ENCODE measurements at places on chromosomes 1 and 21.

DNA sequence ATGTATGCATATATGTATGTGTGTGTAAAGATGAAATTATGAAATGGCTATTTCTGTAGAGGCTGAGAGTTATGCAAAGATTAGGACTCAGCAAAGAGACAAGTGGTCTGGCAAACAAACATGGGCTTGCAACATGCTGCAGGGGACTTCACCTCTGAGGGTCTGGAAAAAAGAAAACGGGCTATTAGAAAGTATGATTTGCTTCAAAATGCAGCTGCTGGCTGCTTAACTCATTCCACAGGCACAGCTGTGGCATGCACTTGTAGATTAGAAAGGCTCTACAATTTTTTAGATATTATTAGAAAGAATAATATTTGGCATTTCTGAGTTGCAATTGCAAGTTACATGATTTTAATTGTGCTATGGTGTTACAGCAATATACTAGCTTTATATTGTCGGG lies 90.4 kb downstream of the ADAMTS1 start:
- DNase-seq, result no peak

DNA sequence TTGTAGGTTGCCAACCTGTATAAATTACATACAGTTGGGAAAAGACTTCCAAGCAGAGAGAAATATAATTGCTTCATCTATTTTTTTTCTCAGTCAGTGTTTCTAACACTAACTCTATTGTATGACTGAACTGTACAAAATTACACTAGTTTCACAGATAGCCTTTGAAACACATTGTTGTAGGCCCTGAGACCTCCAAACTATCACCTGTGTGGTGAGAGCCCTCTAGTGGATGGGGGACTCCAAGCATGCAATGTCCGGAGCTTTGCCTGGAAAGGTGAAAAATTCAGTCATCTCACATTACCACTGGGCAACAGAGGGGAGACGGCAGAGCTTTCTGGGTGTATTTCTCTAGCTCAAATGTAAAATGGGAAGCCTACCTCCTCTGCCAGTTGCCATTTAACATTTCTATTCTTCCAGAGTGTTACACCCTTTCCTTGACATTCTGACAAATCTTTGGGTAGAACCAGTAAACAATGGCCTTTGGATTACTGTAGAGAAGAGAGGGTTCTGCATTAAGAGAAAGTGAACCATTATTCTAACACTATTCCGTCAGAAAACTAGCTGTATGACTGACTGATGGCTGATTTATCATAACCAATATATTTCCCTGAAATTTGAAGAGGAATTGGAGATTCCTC lies 212.2 kb downstream of the LYPLAL1 start:
- peak; percentile 5 for DNase-seq

- no peak for DNase-seq
Observed at GRCh38 chr1:94611681-94612475, 70.3 kb upstream of the F3 start.

GRCh38 chr21:32520875-32521735 lies 64.2 kb downstream of the TCP10L start:
- DNase-seq, result peak; percentile 16

GRCh38 chr1:203511513-203511912 lies 17.6 kb downstream of the OPTC start:
- no peak for DNase-seq

GRCh38 chr1:201016943-201017827 lies 6.3 kb downstream of the KIF21B start:
- no peak for DNase-seq

DNA sequence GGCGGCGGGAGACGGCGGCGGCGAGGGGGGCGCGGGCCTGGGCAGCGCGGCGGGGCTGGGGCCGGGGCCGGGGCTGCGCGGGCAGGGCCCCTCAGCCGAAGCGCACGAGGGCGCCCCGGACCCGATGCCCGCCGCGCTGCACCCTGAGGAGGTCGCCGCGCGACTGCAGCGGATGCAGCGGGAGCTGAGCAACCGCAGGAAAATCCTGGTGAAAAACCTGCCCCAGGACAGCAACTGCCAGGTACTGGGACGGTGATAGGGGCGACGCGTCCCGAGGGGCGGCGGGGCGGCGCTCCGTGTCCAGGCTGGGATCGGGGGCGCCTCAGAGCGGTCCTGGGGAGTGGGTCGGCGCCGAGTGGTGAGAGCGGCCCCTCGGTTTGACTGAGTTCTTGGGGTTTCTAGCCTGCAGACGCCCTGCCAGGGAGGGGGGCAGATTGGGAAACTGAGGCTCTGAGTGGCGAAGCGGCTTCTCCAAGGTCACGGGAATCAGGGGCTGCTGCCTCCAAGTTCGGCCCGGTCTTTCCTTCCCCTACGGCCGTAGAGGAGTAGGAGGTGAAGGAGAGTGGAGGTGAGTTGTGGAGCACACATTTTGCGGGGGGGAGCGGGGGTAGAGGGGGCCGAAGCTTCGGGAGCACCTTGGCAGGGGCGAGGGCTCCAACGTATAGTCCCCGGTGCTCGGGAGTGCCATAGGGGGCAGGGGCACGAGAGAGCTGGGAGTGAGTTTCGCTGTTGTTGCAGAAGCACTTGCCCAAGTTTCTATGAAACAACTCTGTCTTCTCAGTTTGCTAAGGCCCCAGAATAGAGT lies 508 bp downstream of the RAVER2 start:
- peak; percentile 25 for DNase-seq

GRCh38 chr1:59044535-59045121 lies 252.3 kb upstream of the FGGY start:
- no peak for DNase-seq

DNA sequence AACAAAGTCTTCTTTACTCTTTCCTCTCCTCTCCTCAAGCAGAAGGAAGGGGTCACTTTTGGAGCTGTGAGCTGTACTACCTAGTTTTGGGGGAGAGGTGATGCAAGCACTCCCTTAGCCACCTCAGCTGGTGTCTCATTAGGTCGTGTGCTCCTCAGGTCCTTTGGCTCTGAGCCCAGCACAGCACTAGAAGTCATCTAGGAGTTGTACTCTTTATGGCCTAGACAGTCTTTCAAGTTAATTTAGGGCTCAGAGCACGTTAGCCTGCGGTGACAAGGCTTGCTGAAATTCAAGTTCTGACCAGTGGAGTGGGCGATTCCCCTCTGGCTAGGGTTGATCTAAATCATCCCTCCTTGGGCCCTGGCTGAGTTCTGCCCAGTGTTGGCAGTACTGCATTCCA lies 48.0 kb upstream of the WDR26 start:
- no peak for DNase-seq

DNA sequence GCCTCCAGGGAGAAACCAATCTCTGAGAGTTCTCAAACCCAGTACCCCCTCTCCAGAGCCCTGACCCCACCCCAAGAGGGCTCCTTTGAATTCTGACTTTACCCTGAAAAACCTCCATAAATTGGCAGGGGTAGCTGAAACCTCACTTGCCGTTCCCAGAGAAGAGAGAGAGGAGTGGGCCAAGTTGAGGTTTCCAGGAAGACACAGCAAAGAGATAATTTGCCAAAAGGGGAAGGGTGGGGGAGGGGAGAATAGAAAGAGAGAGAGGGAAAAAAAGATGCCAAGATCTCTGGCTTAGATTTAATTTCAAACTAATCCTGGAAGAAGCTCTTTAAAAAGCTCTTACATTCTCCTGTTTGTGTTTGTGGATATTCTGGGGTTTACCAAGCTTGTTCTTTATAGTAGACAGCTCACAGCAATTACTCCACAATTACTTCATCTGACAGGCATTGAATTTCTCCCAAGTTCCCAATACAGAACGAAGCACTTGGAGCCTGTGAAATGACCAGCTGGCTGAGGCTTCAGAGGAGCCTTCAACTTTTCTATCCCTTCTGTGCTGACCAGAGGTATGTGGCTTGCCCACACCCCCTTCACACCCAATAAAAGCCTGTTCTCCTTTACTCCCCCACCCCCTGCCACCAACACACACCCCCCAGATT lies 1.1 kb upstream of the GRHL3 start:
- DNase-seq, result no peak

GRCh38 chr1:45585496-45586075 lies 1.7 kb downstream of the NASP start:
- DNase-seq, result no peak

DNA sequence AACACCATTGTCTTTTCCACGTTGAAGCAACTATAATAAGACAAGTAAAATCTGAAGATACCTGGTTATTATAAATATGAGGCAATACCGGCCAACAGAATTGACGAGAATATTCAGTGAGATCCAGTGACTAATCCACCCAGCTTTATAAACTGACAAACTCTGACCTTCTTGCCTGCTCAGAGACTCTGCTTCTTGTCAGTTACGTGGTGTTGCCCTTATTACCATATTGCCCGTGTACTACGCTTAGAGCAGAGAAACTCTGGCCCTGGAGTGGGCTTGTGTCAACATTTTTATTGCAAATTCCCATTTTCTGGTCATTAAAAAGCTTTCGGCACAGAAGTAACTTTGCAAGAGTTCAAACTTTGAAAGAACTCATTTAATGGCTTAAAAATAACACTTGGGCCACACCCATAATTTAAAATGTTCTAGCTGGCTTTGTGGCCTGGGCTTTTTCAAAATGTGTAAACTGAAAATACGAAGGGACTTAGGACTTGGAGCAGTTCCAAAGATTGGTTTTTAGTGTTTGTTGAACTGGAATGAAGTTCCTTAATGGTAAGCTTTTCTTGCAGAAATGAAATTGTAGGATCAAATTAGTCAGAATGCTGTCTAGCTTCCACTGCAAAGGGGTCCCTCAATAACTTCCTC lies 266.2 kb downstream of the LMO4 start:
- DNase-seq, result no peak

DNA sequence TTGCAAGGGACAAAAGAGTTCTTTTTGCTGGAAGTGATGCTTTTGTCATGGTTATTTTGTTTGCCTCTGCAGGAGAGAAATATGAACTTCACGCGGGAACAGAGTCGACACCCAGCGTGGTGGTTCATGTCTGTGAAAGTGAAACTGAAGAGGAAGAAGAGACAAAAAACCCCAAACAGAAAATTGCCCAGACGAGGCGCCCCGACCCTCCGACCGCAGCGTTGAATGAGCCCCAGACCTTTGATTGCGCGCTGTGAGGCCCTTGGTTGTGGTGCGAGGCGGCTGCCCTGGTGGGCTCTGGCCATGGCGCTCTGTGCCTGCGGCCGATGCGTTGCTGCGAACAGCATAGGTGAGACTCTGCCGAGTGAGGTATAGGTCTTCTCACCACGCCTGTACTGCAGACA lies 20.9 kb upstream of the NCMAP start:
- no peak for DNase-seq

- DNase-seq, result peak; percentile 89
Observed at GRCh38 chr1:54464477-54465146, 58.4 kb upstream of the SSBP3 start.

- DNase-seq, result no peak
Observed at GRCh38 chr1:10888791-10889649, 92.6 kb upstream of the CASZ1 start.

DNA sequence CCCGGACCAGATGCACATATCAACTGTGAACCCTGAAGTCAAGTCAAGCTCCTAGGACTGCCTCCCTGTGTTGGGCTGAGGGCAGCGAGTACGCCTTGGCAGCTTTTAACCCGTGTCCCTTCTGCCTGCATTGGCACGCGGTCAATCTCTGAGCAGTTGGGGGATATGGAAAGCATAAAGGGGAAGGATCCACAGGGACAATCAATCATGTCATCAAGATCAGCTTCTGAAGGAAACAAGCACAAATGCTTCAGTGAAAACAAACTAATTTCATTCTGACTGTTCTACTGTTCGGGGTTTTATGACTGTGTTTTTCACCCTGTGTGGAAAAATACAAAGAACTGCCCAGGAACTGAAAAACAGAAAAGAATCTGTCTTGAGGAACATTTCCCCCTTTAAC lies 106.2 kb downstream of the RUNX1 start:
- no peak for DNase-seq

DNA sequence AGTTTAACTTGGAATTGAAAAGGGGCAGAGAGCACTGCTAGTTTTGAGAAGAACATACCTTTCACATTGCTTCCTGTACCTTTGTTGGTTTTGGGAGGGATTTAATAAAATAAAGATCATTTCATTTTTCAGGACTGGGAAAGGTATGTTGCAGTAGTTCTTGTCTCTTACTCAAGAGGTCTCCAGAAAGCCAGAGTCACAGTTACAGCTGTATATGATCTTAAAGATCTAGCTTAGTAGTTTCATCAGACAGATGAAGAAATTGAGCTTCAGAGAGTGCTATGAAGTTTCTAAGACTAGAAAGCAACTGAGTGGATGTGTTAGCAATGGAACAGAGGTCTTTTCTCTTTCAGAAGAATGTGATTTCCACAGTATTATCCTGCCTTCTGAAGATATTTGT lies 1.0 kb downstream of the OR10K2 start:
- peak; percentile 60 for DNase-seq

DNA sequence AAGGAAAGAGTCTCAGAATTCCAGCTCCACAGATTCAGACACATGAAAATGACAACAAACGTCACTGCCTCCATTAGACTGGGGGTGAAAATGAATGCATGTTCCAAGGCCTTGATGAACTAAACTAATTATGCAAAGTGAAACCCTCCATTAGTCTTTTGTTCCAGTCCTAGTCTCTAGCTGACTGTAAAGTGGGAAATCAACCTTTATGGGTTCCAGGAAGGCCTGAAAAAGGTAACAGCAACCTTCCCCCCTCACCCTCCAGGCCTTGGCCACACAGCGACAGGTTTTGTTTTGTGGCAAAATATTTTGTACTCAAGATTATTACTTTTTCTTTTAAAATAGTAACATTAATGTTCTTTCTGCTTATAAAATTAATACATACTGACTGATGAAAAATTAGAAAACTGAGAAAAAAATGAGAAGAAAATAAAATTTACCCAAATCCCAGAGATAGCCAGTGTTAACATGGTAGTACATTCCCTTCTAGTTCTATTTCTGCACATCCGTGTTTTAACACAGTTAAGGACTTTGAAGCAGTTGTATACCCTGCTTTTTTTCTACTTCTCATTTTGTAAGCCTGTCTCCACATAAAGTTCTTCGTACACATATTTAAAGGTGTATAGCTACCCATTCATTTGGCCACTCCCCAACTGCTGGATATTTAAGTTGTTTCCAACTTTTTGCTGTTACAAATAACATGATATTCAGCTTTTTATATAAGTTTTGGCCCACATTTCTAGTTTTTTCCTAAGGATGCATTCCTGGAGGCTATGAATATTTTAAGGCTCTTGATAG lies 60.9 kb downstream of the CD2 start:
- DNase-seq, result no peak

DNA sequence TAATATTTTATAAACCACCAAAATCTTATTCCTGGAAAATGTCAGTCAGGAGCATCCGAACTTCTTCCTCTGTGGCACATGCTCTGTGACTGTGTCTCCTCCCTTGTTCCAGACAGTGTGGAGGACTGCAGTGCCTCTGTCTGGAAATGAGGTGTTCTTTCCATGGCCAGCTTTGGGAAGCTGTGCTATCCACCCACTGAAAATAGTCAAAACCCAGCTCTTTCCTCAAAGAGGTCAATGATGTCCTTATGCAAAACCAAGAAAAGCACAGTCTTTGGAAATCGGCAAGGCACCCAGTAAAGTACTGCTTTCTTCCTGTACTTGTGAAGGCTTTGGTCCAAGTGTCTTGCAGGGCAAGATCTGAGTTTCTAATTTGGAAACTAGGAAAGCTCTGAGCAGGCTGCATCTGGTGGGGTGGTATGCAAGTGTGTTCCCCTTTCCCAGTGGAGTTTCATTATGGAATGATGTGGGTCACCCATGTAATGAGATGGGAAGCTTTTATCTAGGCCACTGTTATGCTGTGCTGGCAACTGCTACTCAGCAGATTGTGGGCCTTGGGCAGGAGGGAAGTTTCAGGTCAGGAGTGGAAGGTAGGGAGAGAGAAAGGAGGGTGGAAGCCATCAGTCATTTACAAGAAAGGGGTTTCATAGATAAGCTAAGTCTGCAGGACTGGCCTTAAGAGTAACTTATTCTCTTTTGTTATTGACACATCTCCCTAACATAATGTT lies 6.0 kb downstream of the KIAA0040 start:
- DNase-seq, result no peak

- DNase-seq, result no peak
Observed at GRCh38 chr1:159207774-159208173, 3.1 kb downstream of the ACKR1 start.

Measured in inflammatory macrophage (primary cell).